ENCODE measurements at places on chromosomes 1 and 21.

DNA sequence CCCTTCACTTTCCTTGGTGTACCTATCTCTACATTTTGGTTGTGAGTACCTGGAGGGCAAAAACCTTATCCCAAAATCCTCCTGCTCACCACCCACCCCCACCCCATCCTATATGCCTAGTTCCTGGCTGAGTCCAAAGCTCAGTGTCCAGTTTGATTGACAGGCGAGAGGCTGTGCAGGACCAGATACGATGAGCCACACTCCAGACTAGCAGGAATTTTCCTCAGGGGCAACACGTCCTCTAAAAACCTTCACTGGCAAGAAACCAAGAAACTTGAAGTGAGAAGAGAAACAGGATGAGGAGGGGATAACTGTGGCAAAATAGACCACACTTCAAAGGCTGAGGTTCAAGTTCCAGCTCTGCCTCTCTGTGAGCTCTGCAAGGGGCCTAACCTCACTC, 1.1 kb upstream of the SLAMF8 start:
- peak; percentile 7 for DNase-seq

GRCh38 chr1:11948822-11949458, 14.4 kb downstream of the PLOD1 start:
- peak; percentile 56 for DNase-seq

DNA sequence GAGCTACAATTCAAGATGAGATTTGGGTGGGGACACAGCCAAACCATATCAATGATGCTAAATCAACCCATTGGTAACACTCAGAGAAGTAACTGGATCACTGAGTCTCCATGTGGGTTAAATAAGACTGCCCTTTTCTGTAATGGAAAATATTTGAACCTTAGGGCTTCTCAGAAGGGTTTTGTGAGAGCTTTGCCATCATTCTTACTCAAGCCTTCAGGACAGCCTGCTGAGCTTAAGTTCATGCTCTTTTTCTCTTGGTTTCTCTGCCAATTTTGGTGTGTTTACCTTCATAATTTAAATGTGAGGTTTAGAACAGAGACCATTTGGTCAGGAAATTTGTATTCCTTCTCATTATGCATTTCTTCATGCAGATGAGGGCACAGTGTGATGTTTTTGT, 74.7 kb downstream of the DISC1 start:
- no peak for DNase-seq

DNA sequence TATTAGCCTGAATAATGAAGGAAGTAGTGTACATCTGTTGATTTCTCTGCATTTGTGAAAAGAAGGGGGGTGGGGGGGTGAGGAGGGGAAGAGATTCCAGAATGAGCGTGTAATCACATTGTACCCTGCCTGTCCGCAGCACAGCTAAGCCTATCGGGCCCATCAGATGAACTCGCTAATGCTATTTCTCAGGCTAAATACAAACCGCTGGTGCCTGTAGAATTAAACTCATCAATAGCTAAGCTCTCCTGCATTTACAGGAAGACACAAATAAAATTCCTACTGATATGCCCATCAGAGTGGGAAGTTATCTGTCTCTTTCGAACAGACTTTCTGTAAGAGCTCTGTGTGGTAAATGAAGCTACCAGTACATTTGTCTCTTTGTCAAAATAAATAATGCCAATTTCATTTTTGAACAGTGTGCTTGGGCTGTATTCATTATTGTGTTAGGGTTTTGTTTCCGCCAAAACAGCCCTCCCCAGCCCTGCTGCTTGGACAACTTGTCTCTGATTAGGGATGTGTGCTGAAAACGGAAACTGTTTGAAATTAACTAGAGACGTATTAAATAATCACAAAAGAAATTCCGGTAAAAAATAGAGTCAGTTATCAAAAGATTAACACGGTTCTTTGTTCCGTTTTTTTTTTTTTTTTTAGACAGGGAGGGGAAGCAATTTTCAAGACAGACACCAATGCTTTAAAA, 305.4 kb downstream of the TTLL7 start:
- no peak for DNase-seq

DNA sequence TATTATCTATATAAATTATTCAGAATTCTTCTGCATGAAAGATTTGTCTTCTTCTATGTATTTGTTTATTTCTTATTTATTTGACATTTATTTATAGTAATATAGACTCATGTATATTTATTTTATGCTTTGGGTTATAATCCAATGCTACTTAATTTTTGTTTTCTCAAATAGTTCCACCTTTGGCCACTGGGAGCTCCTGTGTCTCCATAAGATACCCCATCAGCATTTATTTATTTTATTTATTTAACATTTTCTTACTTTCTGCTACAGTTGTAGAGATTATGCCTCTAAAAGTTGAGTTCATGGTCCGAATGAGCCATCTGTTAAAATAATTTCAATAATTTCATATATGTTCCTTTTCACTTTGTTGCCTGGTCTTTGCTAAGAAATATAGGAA, 289.4 kb downstream of the ADGRL2 start:
- peak; percentile 2 for DNase-seq

- DNase-seq: no peak
These were observed 36.6 kb downstream of the XCL1 start for GRCh38 chr1:168613038-168613451.

Measured in MV-4-11 (cell line).